Activated CD8-positive, alpha-beta memory T cell treated with anti-CD3 and anti-CD28 coated beads for 4 hours (primary cell): ENCODE measurements at places on chromosomes 6 and 20.

DNA sequence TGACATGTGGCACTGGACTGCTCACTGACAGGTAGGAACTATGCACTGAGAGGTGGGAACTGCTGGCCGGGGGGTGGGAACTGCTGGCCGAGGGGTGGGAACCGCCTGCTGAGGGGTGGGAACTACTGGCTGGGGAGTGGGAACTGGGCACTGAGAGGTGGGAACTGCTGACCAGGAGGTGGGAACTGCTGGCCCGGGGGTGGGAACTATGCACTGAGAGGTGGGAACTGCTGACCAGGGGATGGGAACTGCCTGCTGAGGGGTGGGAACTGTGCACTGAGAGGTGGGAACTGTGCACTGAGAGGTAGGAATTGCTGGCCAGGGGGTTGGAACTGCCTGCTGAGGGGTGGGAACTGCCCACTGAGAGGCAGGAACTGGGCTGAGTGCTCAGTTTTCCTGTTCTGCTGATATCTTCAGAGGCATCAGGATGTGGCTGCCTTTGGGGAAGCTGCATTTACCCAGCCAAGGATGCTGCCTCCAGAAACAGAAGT is 90.2 kb downstream of the THBS2 start:
- DNase-seq, result no peak

GRCh38 chr6:20352346-20352745 is 49.3 kb upstream of the E2F3 start:
- no peak for DNase-seq

- DNase-seq, result no peak
These were observed 154.0 kb downstream of the JARID2 start for GRCh38 chr6:15399641-15400470.

GRCh38 chr20:60649541-60649940 is 602.5 kb upstream of the CDH4 start:
- no peak for DNase-seq

- no peak for DNase-seq
These were observed 68.2 kb upstream of the EYA2 start for GRCh38 chr20:46826343-46826984.

DNA sequence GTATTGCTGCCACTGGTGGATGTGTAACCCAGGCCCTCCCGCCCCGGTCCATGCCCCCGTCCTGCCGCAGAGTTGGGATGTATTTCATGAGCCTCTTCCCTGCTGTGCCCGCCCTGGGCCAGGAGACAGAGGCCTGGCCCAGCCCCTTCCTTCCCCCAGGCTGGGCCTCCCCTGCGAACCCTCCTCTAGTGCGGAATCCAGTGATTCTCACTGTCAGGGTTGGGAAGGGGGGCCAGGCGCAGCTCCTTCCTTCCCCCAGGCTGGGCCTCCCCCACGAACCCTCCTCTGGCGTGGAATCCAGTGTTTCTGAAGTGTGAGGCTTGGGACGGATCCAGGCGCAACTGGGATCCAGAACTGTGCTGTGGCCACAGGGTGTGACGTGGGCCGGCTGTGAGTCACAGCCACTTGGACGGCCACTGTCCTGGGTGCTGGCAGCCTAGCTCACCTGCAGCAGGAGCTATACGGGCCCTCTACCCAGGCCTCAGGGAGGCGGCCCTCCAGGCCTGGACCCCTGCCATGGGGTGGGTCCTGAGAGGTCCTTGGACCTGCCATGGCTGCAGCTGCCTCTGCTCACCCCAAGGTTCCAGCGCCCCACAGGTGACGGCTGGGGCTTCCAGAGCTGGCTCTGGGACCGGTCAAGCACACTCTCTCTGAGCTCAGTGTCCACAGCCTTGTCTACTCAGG is 28.3 kb downstream of the COL20A1 start:
- DNase-seq, result no peak

- DNase-seq, result no peak
These were observed 8.0 kb downstream of the ZBTB24 start for GRCh38 chr6:109474995-109475394.

GRCh38 chr20:57195023-57195422 is 71.4 kb downstream of the BMP7 start:
- no peak for DNase-seq

- no peak for DNase-seq
These were observed 178.2 kb upstream of the HEY2 start for GRCh38 chr6:125571207-125571755.

DNA sequence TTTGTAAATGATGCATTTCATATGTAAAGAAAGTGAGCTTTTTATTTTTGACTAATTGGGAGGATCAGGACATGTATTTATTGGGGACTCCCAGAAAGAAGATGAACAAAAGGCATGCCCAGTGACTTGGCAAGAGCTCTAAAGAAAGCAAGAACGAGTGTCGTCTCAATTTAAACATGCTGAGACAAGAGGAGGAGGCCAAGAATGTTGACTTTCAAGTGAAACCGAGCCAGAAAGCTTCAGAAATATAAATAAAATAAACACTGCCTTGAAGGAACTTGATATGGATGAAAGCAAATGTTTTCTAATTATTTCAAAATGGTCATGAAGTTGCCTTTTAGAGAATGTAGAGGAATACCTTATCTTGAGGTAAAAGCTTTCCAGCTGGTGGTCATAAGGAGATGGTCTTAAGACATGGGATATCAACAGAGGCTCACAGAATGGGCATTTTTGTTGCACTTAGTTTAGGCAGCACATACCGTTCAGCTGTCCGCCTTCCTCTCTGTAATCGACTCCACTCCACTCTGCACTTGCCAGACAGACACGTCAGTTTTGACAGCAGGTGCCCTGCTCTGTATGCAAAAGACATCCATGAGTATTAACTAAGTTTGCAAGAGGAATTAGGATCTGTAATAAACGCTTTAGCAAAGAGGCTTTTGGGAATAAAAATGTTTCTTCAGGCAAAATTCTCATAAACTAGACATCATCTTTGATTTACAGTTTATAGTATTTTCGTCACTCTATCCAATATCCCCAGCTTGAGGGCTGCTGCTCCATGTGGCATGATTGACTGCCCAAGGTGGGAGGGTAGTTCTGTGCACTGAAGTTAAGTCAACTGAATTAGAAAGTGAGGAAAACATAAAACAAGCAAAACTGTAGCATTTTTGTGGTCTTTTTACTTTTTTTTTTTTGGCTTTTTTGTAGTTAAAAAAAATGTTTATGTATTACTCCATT is 613.1 kb downstream of the PKHD1 start:
- DNase-seq, result no peak

DNA sequence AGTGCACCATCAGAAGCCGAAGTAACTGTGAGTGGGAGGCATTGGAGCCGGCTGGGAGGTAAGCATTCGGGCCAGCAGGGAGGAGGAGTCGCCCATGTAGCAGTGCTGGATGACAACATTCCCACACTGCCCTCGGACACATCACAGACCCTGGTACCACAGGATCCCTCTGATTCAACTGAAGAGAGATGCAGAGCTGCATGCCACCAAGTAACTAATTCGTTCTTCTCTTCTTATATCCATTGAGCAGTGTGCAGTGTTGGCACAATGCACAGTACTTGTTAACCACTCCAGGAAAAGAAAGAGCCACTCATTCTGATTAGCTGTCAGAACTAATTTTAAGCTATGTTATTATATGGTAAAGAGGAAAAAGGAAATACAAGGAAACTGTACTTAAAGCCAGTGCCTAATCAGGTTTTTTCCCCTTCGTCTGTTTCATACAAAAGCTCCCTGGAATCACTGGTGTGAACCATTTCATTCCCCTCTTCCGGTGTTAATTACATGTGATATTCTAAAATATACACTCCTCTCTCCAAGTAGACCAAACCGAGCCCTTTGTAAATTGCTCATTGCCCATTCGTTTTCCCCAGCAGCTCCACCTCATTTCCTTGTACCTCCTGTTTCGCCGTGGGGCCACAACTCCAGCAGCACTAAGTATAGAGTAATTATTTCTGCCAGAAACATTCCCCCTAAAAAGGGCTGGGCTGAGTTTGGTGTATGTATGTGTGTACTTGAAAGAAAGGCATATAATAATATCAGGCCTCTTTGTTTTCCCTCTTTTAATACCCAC is 32.4 kb upstream of the ADTRP start:
- DNase-seq, result no peak

GRCh38 chr6:29829766-29830165 is 2.1 kb downstream of the HLA-G start:
- DNase-seq, result no peak

- no peak for DNase-seq
These were observed 510.2 kb upstream of the SULF2 start for GRCh38 chr20:48295445-48295903.

DNA sequence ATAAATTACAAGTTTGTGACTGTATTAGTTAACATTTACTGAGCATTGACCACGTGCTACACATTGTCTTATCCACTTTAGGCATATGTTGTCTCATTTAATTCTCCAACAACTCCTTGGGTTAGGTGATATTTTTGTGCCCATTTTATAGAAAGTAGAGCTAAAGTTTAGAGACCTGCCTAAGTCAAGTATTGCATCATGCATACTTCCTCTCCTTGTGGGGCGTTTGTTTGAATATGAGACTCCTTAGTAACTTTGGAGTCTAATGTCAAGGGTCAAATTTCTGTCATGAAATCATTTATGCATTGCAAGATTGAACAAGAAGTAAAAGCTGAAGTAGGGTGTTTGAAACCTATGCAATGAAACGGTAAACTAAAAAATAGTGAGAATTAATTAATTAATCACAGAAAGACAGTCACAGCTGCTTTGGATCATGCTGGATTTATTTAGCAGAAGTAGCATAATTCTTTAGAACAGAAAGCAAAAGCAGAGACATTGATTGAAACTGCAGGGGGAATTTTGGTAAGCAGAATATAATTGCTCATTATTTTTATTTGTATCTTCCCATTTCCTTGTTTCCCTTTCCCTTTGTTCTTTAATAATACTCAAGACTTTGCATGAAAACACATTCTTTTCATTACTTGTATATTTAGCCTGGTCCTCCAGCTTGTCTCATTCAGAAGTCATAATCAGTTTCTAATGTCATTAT is 1374.4 kb upstream of the GJE1 start:
- no peak for DNase-seq

GRCh38 chr20:56411759-56412472 is at the start of gene CASS4:
TSS of gene CASS4 (plus strand) at chr20:56412260. CDS start at chr20:56412459, 199 bp downstream.
- DNase-seq, result no peak

DNA sequence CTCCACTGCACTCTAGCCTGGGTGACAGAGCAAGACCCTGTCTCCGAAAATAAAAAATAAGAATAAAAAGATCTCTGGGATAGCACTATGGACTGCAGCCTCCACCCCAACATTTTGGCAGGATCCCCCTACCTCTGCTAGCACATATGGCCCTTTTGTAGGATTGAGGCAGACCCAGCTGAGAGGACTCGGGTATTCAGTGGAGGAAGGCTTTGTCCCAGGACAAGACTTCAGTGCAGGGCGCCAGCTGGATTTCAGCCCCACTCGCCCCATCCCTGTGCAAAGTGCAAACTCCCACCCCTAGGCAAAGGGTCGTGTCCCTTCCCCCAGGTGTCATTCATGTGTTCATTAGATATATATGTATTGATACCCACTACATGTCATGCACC is 84.6 kb upstream of the SLC22A16 start:
- no peak for DNase-seq

DNA sequence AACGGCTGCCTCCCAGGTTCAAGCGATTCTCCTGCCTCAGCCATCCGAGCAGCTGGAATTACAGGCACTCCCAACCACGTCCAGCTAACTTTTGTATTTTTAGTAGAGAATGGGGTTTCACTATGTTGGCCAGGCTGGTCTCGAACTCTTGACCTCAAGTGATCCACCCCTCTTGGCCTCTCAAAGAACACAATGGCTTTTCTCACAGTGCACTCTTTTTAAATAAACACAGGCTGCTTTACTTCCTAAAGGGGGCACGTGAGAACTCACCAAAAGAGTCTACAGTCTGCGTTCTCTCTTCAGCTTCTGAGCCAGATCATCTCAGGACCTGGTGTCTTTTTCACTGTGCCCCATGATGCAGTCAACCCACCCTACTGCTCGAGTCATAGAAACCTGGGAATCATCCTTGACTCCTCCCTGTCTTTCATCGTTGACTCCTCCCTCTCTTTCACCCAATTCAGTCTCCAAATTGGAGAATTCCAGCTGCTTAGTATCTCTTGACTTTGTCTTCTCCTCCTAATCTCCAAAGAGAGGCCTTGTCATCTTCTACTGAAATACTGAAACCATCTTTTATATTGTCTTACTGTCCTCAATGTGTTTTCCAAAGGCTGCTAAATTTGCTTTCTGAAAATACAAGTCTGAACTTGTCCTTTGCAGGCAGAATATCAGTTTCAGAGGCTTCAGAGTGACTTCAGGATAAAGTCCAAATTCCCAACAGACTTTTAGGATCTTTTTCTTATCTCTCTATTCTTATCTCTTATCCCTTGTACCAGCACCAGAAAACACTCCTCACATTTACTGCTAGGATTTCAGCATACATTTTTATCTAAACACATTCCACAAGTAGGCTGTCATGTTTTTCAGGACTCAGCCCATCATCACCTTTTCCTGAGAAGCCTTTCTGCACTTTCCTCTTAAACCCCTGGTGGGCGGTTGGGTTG is 323.4 kb downstream of the SYNE1 start:
- DNase-seq, result no peak

DNA sequence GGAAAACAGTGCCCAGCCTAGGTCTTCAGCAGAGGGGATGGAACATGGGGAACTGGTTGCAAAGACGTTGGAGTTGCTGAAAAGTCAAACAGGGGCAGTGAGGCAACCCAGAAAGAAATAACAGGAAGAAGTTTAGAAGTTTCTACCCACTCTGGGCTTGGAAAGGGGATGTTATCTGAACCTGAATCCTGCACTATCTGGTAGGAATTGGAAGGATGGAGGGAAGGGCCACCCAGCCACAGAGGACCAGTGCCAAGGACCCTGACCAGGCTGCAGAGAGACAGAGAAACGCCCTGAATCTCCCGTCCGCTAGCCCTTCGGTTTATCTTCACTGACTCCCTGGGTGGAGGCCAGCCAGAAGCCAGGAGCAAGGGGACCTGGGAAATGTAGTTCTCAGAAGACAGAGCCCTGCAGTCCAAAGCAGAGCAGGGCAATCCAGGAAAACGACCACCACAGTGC is 217.3 kb upstream of the RREB1 start:
- no peak for DNase-seq
